GM18507 (cell line): ENCODE measurements at places on chromosomes 5 and 9.

DNA sequence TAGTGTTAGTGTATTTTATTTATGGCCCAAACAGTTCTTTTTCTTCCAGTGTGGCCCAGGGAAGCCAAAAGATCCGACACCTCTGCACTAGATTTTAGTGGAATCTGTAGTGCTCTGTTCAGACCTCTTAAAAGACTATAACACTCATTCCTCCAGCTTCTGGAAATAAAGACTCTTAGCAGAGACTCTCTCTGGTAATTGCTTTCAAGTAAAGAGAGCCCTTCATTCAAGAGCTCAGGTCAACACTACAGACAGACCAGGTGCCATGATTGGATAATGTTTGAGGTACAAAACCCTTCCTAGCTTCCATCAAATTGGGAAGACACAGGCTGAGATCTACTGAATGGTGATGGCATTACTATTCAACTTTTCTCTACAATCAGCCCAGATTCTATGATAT is 255.8 kb downstream of the PRDM9 start:
- DNase-seq, result no peak

- DNase-seq, result no peak
Observed at GRCh38 chr5:9170026-9170425, 375.8 kb downstream of the SEMA5A start.

DNA sequence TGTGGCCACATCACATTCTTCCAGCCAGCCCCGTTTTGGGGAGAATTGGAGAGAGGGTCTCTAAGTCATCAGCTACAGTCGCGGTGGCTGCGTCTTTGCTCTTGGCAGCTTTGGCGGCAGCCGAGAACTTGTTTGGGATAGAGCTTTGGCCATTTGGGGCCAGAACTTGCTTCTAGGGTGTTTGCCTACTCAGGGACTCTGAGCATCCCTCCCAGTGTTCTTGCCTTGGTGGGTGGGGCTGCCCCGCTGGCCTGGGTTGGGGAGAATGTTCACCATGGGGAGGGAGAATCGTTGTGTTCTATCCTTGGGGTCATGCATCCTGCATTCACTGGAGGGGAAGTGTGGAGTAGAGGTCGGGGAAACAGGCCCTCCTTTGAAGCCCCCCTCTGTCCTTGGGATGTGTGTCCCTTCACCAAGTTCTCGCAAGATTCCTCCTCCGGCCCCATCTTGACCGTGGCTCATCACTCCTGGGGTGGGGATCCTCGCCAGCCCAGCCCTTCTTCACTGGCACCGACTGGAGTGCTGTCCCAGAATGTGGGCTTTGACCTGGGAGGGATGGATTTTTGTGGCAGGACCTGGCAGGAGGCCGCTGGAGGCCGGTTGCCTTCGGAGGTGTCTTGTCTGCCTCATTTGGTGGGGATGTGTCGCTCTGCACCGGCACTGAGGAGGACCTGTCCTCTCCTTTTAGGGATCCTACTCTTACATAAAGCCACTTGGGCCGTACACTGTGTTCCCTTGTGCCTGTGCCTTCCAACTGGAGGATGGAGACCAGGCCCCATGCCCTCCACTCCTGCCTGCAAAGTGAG is 3.5 kb downstream of the PHF2 start:
- no peak for DNase-seq

DNA sequence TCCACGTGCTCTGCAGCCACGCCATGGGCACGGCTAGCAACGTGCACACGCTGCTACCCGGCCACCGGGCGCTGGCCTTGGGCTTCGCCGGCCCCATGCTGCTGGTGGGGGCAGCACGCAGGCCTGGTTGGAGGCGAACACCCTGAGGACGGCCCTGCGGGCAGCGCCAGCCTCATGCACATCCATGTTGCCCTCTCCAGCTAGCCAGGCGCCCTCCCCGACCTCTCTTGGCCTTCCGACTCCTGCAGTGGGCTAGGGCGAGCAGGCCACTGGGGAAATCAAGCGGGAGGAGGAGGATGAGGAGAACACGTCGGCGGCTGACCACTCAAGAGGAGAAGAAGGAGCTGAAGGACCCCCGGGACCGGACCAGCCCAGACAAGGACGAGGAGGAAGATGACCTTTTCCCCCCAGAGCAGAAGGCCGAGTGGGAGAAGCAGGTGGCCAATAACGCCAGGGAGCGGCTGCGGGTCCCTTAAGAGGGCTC is 73.3 kb downstream of the INSL6 start:
- no peak for DNase-seq

- no peak for DNase-seq
Observed at GRCh38 chr9:109473329-109473728, 24.8 kb downstream of the PTPN3 start.
